ENCODE measurements at places on chromosomes 12 and 14.

DNA sequence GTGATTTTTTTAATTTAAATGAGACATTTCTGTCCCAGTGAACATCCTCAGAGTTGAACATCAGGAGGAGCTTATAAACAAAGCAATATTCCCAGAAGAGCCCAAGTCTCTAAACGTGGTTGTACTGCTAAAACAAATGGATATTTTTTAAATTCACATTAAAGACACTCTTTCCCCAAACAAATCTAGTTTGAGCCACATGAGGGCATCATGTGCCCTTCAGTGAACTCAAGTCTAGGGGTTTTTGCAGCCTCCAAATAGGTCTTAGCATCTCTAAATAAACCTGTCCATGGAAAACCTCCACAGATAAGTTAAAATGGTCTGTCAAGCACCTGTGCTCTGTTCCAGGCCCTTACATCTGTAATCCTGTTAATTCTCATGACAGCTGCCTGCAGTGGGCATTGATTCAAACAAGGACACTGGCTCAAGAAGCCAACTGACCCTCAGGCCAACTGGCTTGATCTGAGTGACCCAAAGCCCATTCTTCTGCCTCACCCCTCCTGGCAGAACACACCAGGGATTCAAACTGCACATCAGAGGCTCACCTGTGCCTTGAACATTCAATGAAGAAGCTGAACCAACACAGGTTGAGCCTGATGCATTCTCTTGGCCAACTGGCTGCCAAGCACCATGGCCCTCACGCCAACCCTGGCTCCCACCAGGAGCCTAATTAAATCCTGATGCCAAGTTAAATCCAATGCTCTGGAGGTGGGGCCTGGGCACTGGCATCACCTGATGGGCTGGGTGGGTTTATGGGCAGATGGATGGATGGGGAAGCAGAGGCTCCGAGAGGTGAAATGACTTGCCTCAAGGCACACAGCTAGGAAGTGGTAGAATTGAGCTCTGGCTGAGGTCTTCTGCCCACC is 8.6 kb downstream of the ISCU start:
- no peak for DNase-seq
- peak overlapping the region; percentile 7 for H3K27ac ChIP-seq
- no peak overlapping the region for H3K4me3 ChIP-seq
- peaks cover 3% of the 10 kb centered on the region for H3K27me3 ChIP-seq

DNA sequence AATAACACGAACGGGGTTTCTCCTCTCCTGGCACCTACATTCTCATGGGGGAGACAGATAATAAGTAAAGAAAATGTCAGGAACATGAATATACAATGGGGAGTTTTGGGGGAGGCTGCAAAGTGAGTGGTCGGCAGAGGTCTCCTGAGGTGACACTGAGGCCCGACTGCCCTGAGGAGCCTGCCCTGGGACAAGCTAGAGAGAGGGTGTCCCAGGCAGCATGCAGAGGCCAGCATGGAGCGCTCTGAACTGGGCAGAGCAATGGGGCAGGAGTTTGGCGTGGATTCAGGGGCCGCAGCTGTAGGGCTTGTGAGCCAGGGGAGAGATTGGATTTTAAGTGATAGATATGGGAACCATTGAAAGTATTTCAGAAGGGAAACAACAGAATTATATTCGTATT is 320.5 kb downstream of the CACNA1C start:
- H3K27ac ChIP-seq: no peak overlapping the region
- H3K4me3 ChIP-seq: no peak overlapping the region
- H3K27me3 ChIP-seq: peaks cover 21% of the 10 kb centered on the region
- H3K4me1 ChIP-seq: peaks cover 6% of the 10 kb centered on the region
- DNase-seq: no peak

GRCh38 chr14:46048127-46048526 is 603.5 kb downstream of the RPL10L start:
- no peaks in the 10 kb centered on the region for H3K4me1 ChIP-seq
- H3K36me3 ChIP-seq: no peaks in the 10 kb centered on the region
- no peak overlapping the region for H3K27ac ChIP-seq
- DNase-seq: no peak

GRCh38 chr12:53463802-53464560 is 12.1 kb downstream of the PCBP2 start:
- H3K4me3 ChIP-seq: no peak overlapping the region
- H3K36me3 ChIP-seq: peaks cover 96% of the 10 kb centered on the region
- DNase-seq: no peak
- H3K27ac ChIP-seq: no peak overlapping the region
- H3K4me1 ChIP-seq: peaks cover 49% of the 10 kb centered on the region
- no peaks in the 10 kb centered on the region for H3K27me3 ChIP-seq

- H3K4me1 ChIP-seq: peaks cover 1% of the 10 kb centered on the region
- H3K27me3 ChIP-seq: no peaks in the 10 kb centered on the region
- no peak overlapping the region for H3K4me3 ChIP-seq
- peak; percentile 73 for DNase-seq
Measured at GRCh38 chr14:68911594-68912227, 67.4 kb downstream of the ACTN1 start.

DNA sequence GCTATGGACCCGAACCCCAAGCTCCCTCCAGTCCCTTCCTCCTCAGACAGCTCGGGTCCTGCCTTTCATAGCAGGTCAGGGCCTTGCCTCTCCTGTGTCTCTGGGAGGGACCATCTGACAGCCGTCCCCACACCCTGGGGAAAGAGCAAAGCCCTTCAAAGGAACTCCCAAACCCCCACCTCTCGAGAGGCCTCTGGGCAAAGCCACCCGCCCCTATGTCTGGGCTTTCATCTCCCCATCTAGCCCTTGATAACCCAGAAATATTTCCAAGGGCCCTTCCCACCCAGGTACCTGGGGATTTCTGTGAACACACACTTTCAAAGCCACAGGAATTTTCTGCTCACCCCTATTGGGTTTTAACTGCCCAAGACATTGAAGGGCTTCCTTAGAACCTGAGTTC is 32.1 kb downstream of the SNRNP35 start:
- no peaks in the 10 kb centered on the region for H3K4me1 ChIP-seq
- H3K27me3 ChIP-seq: no peaks in the 10 kb centered on the region
- H3K36me3 ChIP-seq: no peaks in the 10 kb centered on the region
- H3K4me3 ChIP-seq: no peak overlapping the region

DNA sequence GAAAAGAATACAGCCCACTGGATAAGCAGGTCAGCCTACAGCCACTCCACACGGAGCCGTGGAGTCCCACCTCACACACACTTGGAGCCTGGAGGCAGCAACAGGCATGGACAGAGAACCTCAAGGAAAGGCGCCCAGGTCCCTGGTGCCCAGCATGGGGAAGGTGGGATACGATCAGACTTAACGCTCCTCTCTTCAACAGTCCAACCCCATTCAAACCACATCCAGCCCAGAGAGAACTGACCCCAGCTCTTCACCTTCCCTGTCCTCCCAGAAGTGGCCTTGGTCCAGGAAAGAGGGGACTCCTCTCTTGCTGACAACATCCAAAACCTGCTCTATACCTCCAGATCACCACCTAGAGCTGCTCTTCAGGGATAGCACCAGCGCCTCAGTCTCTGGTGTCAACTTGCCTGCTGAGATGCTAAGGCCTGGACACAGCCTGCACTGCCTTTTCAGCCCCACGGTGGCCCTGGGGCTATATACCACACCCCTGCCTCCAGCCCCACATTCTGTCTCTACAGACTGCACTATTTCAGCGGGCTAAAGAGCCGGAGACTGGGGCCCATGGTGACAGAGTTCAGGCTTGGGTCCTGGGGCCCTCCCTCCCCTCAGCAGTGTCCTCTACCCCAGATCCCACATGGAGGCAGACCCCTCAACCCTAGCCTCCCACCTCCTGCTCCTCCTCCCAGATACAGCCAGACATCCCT is 7.0 kb downstream of the ADCY6 start:
- peaks cover 14% of the 10 kb centered on the region for H3K27me3 ChIP-seq
- H3K4me1 ChIP-seq: no peaks in the 10 kb centered on the region
- no peak for DNase-seq
- H3K27ac ChIP-seq: no peak overlapping the region
- H3K36me3 ChIP-seq: no peaks in the 10 kb centered on the region

- no peak for DNase-seq
- H3K4me1 ChIP-seq: peaks cover 30% of the 10 kb centered on the region
Measured at GRCh38 chr12:93245543-93245942, 132.2 kb upstream of the NUDT4 start.

DNA sequence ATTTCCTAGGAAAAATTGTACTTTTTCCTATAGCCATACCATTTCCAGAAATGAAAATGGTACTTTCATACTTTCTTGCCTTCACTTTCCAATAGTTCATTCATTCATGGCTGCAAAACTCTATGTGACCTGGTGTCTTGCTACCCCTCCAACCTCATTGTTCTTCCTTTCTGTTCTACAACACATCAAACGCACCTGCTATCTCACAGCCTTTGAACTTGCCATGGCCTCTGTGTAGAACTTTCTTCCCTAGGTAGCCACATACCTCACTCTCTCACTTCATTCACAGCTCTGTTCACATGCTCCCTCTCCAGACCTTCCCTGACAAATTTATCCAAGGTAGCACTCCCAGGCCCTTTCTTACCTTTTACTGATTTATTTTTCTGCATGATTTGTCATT is 149.2 kb downstream of the DUSP6 start:
- peaks cover 13% of the 10 kb centered on the region for H3K36me3 ChIP-seq
- DNase-seq: no peak
- H3K4me3 ChIP-seq: no peak overlapping the region
- H3K4me1 ChIP-seq: peaks cover 18% of the 10 kb centered on the region
- no peak overlapping the region for H3K27ac ChIP-seq
- no peaks in the 10 kb centered on the region for H3K27me3 ChIP-seq

DNA sequence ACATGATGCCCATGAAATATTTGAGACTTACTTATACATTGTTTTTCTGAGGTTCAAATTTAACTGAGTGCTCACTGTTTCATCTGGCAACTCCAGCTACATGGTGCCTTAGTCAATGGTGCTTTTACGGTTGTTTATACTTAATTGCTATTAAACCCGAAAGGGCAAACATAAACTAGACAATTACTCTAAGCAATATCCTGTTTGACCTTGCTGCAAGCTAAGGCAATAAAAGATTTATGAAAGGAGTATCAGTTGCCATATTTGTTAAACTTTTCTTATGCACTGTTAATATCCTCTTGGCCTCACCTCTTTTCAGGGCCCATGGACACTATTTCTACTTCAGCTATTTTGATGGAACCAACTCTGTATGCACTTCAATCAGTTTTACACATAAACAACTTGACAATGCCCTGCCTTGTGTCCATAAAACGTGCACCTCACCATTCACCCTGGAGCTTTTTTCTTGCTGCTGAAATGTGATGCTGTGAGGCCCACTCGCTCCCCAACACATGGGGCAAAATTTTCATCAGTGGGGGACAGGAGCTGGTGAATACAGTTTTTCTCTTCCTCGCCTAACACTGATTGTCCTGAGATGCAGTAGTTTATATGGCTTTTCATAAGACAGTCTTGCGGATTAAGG is 64.1 kb upstream of the HIF1A start:
- H3K27ac ChIP-seq: no peak overlapping the region
- no peak for DNase-seq
- H3K4me1 ChIP-seq: peaks cover 3% of the 10 kb centered on the region
- H3K36me3 ChIP-seq: no peaks in the 10 kb centered on the region
- no peaks in the 10 kb centered on the region for H3K27me3 ChIP-seq

DNA sequence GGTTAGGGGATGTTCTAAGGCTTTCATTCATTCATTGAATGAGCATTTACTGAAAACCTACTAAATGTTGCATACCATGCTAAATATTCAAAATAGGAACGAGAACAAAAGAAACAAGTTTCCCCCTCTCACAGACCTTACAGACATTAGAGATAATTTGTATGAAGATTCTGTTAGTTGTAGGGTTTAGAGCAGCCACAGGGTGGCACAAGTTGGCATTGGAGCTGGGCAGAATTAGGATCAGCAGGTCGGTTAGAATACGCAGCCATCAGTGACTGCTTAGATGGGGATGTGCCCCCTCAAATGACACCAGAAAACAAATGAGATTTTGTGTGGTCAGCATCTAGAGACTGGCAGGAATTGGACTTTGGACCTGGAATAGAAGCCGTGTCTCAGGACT is 166.3 kb upstream of the DAAM1 start:
- H3K4me1 ChIP-seq: no peaks in the 10 kb centered on the region
- no peak overlapping the region for H3K4me3 ChIP-seq
- no peaks in the 10 kb centered on the region for H3K36me3 ChIP-seq
- H3K27ac ChIP-seq: no peak overlapping the region

DNA sequence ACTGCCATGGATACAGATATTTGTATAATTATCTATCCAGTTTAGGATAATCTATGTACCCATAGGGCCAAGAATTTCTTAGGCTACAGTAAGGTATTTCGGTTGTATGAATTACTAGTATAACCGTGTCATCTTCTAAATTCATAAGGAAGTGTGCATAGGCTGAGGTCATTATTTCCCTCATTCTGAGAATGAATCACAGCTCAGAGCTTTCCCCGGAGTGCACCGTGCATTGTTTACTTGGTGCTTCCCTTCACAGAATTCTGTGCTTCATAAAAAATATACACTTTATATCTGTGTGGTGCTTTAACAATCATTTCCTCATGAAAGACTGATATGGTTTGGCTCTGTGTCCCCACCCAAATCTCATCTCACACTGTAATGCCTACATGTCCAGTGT is 514.1 kb downstream of the ETNK1 start:
- DNase-seq: no peak
- H3K27ac ChIP-seq: no peak overlapping the region
- H3K27me3 ChIP-seq: no peaks in the 10 kb centered on the region
- H3K4me1 ChIP-seq: no peaks in the 10 kb centered on the region
- H3K36me3 ChIP-seq: no peaks in the 10 kb centered on the region

GRCh38 chr12:45974883-45975282 is 15.5 kb downstream of the SCAF11 start:
- no peak overlapping the region for H3K4me3 ChIP-seq
- H3K36me3 ChIP-seq: peaks cover 53% of the 10 kb centered on the region
- H3K27me3 ChIP-seq: no peaks in the 10 kb centered on the region
- peaks cover 70% of the 10 kb centered on the region for H3K4me1 ChIP-seq
- H3K27ac ChIP-seq: no peak overlapping the region

DNA sequence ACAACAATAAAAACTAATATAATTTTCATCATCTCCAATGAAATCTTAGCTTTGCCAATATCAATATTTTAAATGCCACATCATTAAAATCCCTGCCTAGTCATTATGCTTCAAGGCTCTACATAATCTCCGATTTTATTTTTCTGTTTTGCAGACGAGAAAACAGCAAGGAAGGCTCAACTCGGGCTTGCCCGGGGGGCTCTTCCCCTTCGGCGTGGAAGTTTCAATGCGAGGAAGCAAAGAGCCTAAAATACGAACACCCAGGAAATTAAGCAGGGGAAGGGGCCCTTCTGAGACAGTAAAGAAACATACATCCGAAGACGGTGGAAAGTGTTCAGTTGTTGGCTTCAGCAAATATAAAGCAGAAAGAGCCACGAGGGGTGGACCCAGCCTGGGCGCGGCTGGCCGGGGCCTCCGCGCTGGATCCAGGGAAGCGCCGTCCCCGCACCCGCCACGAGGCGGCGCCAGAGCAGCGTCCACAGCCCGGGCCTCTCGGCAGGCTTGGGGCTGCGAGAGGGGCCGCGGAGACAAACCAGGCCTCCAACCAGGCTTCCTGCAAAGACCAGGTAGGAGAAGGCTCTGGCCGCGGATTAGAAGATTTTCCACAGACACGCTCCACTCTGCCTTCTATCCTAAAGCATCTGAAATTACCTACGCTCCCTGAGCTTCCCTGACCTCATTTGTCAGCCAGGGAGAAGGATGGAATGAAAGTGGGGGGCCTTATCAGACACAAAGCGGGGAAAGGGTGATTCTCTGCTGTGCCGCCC is 77.2 kb downstream of the SERPINA3 start:
- DNase-seq: peak; percentile 53
- no peaks in the 10 kb centered on the region for H3K36me3 ChIP-seq
- H3K27ac ChIP-seq: no peak overlapping the region
- H3K4me1 ChIP-seq: no peaks in the 10 kb centered on the region
- peaks cover 5% of the 10 kb centered on the region for H3K27me3 ChIP-seq

Data from activated CD4-positive, alpha-beta memory T cell treated with anti-CD3 and anti-CD28 coated beads, Interleukin-2, amount 10 ng/mL, durations not matched to agents 7 days and 5 days (primary cell).